AG08395 (cell line): ENCODE measurements at places on chromosomes 16 and 17.

DNA sequence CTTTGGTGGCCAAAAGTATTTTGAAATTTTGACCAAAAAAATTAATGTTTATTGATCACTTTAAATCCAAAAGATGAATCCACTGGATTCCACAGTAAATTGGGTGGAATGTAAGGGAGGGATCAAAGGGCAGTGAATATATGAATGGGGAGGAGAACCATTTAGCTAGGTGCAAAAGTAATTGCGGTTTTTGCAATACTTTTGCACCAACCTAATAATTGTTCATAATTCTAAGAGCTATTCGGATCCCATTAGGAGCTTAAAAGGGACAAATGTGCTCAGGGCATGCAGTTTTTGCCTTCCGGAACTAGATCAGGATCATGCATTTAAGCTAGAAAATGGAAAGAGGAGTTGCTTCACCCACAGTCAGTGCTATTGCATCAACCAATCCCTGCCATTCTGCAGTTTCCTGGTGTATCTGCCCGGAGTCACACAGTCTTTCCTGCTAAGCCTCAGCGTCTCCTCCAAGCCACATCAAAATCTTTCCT lies at the start of gene LPO:
Gene LPO (plus strand): TSS at position 438 of the 488 bp plus-strand sequence. CDS start 4,396 bp downstream, outside the sequence.
- no peak for DNase-seq

DNA sequence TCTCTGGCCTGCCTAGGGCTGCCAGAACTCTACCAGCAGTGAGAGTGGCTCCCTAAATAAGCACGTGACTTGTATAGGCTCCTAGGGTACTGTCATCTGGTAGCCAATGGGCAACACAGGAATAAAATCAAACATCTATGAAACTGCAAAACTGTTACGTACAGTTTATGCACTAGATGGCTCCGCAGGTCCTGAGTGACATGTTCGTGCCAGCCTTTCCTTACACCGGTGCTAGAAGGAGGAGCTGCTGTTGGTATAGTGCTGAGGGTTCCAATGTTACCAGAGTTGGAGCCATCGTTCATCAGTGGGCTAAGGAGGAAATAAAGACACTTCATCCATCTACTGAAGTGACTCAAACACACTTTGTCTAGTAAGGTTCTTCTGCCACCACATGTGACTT lies 63.2 kb upstream of the TRAP1 start:
- no peak for DNase-seq

- DNase-seq = peak; percentile 89
Measured at GRCh38 chr16:11004973-11005610, 60.7 kb downstream of the CLEC16A start.

DNA sequence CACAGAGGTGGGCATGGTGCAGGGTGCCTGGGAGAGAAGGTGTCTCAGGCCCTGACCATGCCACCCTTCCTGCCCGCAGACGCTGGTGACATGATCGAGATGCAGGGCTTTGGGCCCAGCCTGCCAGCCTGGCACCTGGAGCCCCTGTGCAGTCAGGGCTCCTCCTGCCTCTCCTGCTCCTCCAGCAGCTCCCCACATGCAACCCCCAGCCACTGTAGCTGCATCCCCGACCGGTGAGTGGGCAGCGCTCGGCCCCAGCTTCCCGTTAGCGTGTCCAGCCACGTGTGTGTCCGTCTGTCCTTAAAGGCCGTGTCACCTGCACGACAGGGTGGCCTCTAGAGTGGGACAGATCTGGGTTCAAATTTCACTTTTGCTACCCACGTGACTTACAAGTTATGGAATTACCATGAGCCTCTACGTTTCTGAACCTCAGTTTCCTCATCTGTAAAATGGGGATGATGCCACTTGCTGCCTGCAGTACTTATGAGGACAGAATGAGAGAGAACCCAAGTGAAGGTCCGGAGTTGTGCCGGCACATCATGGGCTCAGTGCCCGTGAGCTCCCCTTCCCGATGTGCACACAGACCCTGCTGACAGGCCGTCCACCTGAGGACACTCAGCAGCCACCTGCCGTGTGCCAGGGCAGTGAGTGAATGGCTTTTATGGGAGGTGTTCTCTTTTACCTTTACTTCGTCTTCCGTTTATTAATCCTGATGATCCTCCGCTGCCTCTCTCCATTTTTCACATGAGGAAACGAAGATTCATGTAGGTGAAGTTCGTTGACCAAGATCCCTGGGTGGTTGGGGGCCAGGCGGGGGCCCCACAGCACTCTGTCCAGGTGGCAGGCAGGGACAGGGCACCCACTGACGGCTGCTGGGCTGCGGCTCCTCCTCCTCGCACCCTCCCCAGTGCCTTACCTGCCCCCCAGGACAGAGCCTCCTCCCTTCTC lies 29.4 kb downstream of the MNT start:
- no peak for DNase-seq

DNA sequence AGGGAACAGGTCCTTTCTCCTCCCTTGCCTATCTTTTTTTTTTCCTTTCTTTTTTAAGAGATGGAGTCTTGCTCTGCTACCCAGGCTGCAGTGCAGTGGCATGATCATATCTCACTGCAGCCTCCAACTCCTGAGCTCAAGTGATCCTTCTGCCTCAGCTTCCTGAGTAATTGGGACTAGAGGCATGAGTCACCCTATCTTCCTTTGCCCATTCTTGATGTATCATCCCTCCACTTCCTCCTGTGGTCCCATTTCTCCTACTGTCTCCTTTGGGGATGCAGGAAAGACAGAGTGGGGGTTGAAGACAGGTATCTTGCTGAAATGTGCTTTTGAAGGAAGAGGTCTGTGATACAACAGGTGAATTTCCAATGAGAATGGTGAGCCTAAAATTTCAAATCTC lies 5.5 kb downstream of the MYO19 start:
- peak; percentile 52 for DNase-seq

GRCh38 chr16:3458278-3458851 lies 14.9 kb downstream of the NAA60 start:
- DNase-seq = peak; percentile 48

GRCh38 chr16:82094942-82095540 lies 60.0 kb downstream of the HSD17B2 start:
- no peak for DNase-seq
